ENCODE measurements at places on chromosomes 4 and X. TPM values are rescaled to one million over a fixed set of nuclear protein-coding genes. Genes with fewer than 3 reads are reported as not detected.

The CCKAR gene
- total RNA-seq, result not detected

DNA sequence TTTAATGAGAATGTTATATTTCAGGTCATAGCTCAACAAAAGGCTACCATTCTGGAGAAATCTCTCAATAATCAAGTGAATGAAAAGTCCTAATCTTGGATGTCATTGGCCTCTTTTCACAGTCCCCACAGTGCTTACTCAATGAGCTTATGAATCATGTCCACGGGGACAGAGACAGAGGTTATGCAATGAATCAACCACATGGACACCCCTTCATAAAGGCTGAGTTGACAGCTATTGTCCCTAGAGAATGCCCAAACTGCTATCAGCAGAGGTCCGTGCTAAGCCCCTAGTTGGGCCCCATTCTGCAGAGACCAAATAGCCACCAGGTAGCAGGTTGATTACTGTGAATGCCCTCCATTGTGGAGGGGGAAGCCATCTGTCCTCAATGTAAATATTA, 158.1 kb downstream of the LHFPL1 start:
- no peaks in the 10 kb centered on the region for H3K27me3 ChIP-seq
- no peaks in the 10 kb centered on the region for H3K4me1 ChIP-seq
- H3K4me3 ChIP-seq, result no peak overlapping the region
- no peaks in the 10 kb centered on the region for H3K36me3 ChIP-seq
- no peak overlapping the region for H3K27ac ChIP-seq

DNA sequence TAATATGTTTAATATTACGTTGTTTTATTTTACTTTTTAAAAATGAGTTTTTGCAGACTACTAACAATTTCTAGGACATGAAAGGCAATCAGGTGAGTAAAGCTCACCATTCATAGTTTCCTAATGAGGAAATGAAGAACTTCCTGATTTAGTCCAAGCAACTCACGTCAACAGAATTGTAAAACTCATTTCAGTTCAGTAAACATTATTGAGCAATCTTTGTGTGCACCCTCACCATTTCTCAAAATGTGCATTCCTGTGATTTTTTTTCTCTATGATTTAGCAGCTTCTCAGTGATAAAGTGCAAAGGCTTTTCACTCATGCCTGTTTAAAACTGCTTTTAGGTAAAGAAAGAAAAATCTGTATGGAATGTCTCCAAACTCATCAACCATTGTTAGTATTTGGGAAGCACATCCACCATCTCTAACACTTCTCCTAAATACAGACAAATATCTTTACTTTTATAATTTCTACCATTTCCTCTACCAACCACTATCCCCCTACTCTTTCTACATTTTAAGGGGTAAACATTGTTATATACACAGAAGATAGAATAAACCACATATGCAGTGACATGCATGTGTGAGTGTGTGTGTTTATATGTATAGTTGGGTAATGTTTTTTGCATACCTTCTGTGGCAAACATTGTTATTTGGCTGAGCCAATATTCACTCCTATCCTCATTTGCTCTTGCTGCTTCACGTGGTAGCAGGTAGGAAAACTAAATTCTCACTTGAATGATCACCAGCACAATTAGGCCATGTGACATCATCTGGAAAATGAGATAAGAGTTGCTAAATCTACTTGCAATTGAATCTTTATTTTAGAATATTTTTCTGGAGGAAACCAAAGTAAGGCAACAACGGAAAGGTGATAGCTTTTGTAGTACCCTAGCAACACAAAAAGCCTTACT, 54.7 kb upstream of the PRDM8 start:
- no peak overlapping the region for H3K27ac ChIP-seq
- no peaks in the 10 kb centered on the region for H3K27me3 ChIP-seq
- H3K4me1 ChIP-seq, result peaks cover 51% of the 10 kb centered on the region
- no peak for DNase-seq
- H3K4me3 ChIP-seq, result no peak overlapping the region
- no peaks in the 10 kb centered on the region for H3K36me3 ChIP-seq

DNA sequence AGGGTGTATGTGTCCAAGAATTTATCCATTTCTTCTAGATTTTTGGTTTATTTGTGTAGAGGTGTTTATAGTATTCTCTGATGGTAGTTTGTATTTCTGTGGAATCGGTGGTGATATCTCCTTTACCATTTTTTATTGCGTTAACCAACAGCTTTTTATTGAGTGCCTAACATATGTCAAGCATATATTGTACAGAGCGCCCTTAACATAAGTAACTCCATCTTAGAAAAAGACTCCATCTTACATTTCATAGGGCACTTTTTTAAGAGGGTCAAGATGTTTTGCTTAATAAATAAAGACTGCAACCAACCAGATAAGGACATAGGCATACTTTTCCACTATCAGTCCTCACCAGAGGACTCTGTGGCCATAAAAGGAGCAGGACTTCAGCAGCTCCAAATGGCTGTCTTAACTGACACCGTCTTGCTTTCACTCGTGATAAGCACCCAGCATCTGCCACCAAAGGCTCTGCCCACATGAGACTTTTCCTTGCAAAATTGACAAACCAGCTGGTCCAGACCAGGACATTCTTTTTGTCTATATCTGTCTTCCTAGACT, 75.0 kb downstream of the HS6ST2 start:
- H3K36me3 ChIP-seq, result no peaks in the 10 kb centered on the region
- no peaks in the 10 kb centered on the region for H3K4me1 ChIP-seq
- H3K27ac ChIP-seq, result no peak overlapping the region
- DNase-seq, result no peak

The YY2 gene
- total RNA-seq, result 0.75 TPM

DNA sequence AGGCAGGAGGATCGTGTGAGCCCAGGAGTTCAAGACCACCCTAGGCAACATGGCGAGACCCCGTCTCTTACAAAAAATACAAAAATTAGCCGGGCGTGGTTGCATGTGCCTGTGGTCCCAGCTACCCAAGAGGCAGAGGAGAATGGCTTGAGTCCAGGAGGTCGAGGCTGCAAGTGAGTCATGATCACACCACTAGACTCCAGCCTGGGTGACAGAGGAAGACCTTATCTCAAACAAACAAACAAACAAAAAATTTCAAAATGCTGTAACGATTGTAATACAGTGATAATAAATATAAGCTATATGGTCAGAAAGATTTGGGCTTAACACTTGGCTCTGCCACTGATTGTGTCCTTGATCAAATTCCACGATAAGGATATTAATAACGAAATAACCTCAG, 24.2 kb downstream of the SLC25A4 start:
- H3K4me1 ChIP-seq, result peaks cover 20% of the 10 kb centered on the region
- DNase-seq, result no peak
- H3K27me3 ChIP-seq, result no peaks in the 10 kb centered on the region
- H3K27ac ChIP-seq, result no peak overlapping the region
- peaks cover 47% of the 10 kb centered on the region for H3K36me3 ChIP-seq

- H3K4me3 ChIP-seq, result no peak overlapping the region
- DNase-seq, result no peak
- no peak overlapping the region for H3K27ac ChIP-seq
Observed at GRCh38 chrX:15522464-15522863, 21.9 kb downstream of the BMX start.

DNA sequence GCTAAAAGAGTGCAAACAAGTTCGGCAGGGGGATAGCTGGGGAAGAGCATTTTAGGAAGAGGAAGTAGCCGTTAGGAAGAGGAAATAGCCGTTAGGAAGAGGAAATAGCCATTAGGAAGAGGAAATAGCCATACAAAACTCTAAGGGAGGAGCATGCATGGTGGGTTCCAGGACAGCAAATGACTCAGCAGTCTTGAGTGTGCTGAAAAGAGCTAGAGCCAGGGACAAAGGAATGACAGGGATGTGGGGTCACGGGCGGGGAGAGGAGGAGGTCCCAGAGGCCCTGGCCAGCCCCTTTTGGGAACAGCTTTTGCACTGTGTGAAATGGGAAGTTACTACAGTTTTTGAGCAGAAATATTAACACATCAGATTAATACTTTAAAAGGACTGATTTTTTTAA, 882.6 kb downstream of the TRIML1 start:
- H3K4me3 ChIP-seq, result no peak overlapping the region
- no peaks in the 10 kb centered on the region for H3K4me1 ChIP-seq
- no peak overlapping the region for H3K27ac ChIP-seq

The EPHA5 gene
- not detected for total RNA-seq

- peak overlapping the region; percentile 49 for H3K27ac ChIP-seq
- peaks cover 31% of the 10 kb centered on the region for H3K36me3 ChIP-seq
- no peak overlapping the region for H3K4me3 ChIP-seq
- peaks cover 35% of the 10 kb centered on the region for H3K4me1 ChIP-seq
- no peak for DNase-seq
Observed at GRCh38 chr4:1218634-1219565, 30.0 kb downstream of the CTBP1 start.

DNA sequence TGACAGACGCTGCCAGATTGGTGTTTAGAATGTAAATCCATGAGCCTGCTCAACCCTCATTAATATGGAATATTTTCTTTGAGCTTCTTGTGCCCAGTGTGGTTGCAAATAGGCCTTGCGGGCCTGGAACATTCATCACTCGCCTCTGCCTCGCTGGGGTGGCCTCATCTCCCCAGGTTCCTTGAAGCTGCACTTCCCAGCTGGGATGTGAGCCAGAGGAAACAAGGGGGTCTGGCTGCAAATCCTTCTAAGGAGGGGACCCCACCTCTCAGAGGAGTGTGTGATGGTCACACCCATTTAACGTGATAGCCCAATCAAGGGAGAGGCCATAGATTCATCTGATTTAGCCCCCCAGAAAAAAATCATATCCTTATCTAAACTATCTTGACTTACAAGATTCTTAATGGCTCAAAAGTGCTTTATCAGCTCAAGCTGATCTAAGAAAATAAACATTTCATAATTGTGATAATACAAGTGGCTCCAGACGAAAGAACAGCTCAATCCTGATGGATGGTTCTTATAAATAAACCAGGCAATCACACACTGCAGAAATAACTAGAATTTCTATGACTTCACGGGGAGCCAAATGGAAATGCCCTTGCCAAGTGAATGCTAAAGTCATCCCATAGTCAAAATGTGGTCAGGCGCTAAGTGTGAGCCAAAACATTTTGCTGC, 189.9 kb downstream of the PTTG2 start:
- peaks cover 17% of the 10 kb centered on the region for H3K4me1 ChIP-seq
- no peaks in the 10 kb centered on the region for H3K27me3 ChIP-seq
- no peak overlapping the region for H3K27ac ChIP-seq
- no peaks in the 10 kb centered on the region for H3K36me3 ChIP-seq

DNA sequence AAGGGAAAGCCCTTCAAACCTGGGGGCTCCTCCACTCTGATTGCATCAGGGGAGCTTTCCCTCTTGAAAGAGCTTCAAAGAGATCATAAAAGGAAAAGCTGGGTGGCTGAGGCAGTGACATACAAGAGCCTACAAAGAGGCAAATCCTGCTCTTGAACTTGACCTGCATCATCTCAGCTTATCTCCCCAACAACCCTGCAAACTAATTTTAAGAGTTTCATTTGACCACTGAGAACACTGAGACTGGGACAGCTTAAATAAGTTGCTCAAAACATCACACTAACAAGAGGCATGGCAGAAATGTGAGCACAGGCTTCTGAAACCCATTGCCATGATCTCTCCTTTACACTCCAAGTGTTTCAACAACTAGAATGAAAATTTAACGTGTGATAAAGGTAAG, 101.6 kb upstream of the PPARGC1A start:
- H3K4me1 ChIP-seq, result no peaks in the 10 kb centered on the region
- no peak for DNase-seq
- H3K27ac ChIP-seq, result no peak overlapping the region
- H3K4me3 ChIP-seq, result no peak overlapping the region

GRCh38 chr4:173478201-173478912, 51.7 kb downstream of the HAND2 start:
- H3K27me3 ChIP-seq, result no peaks in the 10 kb centered on the region
- no peak for DNase-seq
- H3K27ac ChIP-seq, result no peak overlapping the region
- H3K4me1 ChIP-seq, result no peaks in the 10 kb centered on the region
- H3K4me3 ChIP-seq, result no peak overlapping the region

The SYNPO2 gene
- total RNA-seq, result 0.12 TPM

The TEC gene
- 3.0 TPM for total RNA-seq

DNA sequence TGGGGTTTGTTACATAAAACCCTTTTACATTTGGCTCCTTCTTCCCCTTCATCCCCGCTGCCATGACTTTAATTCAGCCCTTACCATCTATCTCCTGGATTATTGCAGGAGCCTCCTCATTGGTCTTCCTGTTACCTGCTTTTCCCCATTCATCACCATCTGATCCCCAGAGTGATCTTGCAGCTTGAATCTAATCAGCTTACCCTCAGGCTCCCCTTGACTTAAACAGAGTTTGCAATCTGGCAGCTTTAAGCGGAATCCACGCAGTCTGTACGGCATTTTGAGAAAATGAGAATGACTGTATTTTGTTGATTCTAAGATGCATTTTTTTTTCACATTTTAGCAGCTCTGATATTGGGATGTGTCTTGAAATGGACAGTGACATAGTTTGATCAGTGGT, 14.9 kb upstream of the PPEF1 start:
- no peak overlapping the region for H3K4me3 ChIP-seq
- H3K36me3 ChIP-seq, result no peaks in the 10 kb centered on the region
- no peaks in the 10 kb centered on the region for H3K4me1 ChIP-seq
- no peak overlapping the region for H3K27ac ChIP-seq

- no peaks in the 10 kb centered on the region for H3K36me3 ChIP-seq
- DNase-seq, result no peak
- no peak overlapping the region for H3K4me3 ChIP-seq
Observed at GRCh38 chr4:100339870-100340269, 149.6 kb upstream of the DDIT4L start.

Data from activated CD4-positive, alpha-beta memory T cell treated with anti-CD3 and anti-CD28 coated beads for 36 hours (primary cell).